ENCODE measurements at places on chromosomes 4 and X.

DNA sequence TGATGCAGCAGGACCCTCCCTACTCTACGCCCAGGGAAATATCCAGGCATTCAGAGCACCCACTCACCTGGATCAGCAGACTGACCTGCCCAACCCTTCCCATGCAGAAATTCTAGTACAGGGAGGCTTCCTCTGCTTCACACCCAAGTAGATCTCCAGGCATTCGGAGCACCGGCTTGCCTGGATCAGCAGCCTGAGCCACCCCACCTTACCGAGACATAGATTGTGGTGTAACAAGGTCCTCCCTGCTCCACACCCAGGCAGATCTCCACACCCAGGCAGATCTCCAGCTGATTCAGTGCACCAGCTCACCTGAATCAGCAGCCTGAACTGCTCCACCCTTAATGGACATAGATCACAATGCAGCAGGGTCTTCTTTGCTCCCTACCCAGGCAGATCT, 215.1 kb upstream of the CPEB2 start:
- no peak for DNase-seq

DNA sequence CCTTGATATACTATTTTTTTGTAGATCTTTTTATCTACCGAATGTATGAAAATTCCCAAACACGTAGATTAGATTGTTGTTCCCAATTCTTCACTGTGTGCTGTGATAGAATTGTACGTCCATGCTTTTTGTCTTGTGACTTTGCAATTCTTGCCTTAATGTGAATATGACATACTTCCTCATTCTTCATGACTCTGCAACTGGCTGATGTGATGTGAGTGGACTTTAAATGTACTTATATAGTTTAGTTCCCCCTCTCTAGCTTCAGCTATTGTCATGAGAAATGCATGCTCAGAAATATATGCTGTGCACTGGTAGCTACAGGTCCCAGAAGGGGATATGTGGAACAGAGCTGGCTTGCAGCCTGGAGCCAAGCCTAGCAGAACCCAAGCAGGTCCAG, 89.4 kb downstream of the FTHL17 start:
- DNase-seq, result no peak

DNA sequence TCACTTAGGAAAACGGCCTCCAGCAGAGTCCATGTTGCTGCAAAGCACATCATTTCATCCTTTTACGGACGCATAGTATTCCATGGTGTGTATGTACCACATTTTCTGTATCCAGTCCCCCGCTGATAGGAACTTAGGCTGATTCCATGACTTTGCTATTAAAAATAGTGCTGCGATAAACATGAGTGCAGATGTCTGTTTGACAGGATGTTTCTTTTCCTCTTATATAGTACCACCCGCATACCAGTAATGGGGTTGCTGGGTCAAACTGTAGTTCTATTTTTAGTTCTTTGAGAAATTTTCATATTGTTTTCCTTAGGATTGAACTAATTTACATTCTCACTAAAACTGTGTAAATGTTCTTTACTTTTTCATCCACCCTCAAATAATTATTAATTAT, 50.5 kb downstream of the VEGFC start:
- DNase-seq, result no peak

DNA sequence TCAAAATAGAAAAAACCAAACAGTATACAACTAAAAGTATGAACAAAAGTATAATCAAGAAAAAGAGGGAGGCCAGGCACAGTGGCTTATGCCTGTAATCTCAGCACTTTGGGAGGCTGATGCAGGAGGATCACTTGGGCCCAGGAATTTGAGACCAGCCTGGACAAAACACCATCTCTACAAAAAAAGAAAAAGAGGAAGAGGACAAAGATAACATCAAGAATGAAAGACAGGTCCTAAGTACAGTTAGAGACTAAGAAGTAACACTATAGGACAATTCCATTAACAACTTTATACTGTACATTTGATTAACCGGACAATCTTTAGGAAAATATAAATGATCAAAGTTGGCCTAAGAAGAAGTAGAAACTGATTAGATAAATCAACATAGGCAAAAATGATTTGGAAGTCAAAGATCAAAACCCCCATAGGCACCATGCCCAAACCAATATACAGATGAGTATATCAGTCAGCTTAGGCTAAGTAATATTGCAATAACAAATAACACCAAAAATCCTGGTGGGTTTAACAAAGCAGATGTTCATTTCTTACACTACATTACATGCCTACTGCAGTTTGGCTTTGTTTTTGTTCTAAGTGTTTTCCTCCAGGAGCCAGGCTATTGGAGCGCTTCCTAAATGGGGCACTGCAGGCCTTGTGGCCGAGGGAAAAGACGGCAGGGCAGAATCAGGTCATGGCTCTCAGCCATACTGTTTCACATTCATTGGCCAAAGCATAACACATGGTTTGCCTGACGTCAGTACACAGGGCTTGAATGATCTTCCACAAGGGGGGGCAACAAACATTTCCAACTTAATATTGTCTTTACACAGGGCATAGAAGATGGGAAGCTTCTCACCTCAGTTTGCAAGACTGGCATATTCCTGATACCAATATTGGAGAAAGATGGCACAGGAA, 42.2 kb upstream of the HGFAC start:
- no peak for DNase-seq

DNA sequence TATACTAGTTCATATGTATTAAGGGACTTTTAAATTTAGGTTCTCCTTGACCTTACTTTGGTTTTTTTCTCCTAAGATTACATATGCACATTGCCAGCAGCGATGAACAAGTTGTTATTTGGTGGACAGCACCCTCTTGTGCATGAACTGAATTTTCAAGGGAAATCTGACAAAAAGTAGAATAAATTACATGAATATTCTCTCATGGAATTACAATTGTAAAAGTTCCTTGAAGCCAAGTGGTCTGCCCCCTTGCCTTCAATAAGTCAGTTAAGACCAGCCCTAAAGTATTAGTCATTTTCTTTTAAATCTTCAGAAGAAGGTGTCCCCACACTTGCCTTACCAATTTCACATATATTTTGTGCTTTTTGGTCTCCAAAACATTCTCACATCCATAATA, 30.7 kb upstream of the SMARCA5 start:
- peak; percentile 6 for DNase-seq

DNA sequence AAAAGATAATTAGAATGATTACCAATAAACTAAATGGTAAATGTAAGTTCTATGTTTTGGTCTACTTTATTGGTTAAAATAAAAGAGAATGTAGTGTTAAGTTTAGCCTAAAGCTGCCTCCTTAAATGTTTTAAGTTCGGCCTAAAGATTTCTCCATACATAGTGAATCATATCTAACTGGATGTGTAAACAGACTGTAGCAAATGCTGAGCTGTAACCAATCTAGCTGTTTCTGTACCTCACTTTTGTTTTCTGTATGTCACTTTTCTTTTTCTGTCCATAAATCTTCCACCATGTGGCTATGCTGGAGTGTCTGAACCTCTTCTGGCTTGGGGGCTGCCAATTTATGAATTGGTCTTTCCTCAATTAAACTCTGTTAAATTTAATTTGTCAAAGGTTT, 121.2 kb downstream of the TBCK start:
- DNase-seq, result no peak

DNA sequence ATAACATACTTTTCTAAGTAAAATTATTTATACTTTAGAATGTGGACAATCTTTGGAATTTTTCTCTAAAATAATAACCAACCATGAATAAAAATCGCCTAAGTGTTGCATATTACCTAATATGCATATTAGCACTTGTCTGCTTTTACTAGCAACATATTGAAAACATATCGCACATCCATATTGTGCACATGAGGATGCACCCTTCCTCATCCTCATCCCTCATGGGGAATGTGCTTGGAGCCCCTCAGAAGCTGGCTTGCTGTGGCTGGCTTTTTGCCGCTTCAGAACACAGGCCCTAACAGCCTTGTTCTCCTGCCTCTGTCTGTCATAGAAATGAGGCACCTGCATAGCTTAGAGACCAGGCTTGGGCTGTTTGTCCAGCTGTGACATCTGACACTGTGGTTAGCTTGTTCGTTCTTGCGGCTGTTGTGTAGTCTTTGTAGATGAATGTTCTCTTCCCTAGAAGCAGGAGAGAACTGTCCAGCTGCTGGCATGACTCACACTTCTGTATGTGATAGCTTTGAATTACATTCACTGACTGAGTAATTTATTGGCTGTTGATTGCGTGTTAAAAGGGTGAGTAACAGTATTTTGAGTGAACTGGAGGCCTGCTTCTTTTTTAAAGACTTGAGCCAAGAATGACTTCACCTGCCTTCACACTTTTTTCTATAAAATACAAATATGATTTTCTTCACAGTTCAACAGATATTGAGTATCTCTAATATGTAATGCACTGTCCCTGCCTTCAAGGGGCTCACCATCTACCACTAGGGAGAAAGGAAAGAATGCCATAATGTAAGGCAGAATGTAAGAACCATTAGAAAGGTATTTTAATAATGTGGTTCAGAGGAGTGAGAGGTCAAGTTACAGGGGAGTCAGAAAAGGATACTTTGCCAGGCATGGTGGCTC, 81.9 kb downstream of the HMGB2 start:
- no peak for DNase-seq

DNA sequence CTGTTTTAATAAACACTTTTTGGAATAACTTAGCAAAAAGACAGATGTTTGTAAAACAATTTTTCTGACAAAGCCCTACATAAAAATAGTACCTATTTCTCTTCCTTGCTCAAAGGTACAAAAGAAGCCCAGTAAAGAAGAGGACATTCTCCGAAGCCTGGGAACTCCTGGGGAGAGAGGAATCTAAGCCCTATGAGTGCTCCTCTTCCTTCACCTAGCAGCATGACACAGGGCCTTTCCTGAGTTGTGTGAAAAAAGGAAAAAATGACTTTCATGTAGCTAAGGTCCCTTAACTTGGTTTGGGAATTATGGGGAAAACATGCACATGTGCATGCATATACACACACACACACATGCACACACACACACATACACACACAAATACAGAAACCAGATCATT, 586.9 kb downstream of the TMA16 start:
- DNase-seq, result no peak

GRCh38 chr4:32589097-32589496, 1868.9 kb downstream of the PCDH7 start:
- DNase-seq, result no peak

- no peak for DNase-seq
Measured at GRCh38 chrX:119690921-119691716, 1.8 kb downstream of the SEPTIN6 start.

GRCh38 chr4:85792376-85793232, 317.7 kb downstream of the ARHGAP24 start:
- no peak for DNase-seq

GRCh38 chr4:40980318-40980883, 230.6 kb downstream of the NSUN7 start:
- DNase-seq, result peak; percentile 27

- DNase-seq, result no peak
Measured at GRCh38 chr4:113468165-113469022, 293.1 kb downstream of the CAMK2D start.

DNA sequence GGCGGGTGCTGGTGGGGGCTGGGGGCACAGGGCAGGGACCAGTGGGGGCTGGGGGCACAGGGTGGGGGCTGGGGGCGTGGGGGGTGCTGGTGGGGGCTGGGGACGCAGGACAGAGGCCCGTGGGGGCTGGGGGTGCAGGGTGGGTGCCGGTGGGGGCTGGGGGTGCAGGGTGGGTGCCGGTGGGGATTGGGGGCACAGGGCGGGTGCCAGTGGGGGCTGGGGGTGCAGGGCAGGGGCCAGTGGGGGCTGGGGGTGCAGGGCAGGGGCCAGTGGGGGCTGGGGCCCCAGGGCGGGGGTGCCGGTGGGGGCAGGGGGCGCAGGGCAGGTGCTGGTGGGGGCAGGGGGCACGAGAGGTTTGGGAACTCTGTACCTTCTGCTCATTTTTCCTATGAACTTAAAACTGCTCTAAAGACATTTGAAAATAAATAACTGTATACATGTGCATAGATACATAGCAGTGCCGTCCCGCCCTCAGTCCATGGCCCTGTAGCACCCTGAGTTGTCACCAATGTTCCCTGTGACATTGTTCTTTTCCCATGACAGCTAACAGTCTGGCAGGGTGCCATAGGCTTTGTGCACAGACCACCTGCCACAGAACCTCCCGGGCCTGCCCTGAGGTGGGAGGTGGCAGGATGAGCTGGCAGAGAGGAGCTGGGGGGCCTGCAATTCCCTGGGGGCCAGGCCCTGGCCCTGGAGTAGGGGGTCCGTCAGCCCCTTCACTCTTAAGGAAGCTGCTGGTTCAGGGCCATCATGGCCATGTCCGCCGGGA, 35.6 kb upstream of the ADRA2C start:
- DNase-seq, result no peak

DNA sequence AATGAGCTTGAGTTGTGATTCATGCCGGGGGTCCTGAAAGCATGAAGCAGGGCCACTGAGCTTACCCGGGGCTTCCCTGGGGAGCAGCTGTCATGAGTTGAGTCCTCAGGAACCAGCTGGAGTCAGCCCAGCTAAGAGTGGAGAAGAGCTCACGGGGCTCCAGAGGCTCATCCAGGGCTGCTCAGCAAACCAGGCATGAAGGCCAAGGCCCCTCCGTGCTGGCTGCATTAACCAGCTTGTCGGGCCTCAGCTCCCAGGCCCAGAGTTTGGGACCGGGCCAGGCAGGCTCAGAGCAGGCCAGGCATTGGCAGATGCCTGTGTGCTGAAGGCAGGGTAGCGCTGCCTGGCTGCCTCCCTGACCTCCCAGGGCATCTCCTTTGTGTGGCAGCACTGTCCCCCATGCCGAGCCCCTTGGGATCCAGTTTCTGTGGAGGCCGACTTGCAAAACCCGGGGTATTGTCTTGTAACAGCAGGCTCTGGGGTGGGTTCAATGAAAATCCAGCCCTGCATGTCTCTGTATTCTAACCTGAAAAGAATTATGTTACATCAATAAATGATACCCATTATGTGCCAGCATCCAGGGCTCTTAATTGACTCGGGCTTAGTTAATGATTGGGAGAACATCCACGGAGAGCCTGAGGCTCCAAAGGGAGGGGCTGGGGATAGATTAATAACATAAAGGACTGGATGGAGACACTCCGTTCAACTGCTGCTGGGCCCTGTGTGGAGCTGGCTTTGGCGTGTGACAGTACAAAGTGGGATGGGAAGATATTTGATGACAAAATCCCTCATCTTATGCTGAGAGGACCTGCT, 68.0 kb upstream of the MSX1 start:
- no peak for DNase-seq

DNA sequence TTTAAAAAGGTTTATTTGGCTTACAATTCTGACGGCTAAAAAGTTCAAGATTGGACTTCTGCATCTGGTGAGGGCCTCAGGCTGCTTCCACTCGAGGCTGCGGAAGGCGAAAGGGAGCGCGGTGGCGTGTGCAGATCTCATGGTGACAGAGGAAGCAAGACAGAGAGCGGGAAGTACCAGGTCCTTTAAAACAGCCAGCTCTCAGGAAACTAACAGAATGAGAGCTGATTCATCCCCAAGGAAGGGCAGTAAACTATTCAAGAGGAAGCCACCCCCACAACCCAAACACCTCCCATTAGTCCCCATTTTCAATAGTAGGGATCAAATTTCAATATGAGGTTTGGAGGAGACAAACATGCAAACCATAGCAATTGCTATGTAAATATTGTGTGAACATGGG, 2144.2 kb upstream of the AGA start:
- DNase-seq, result no peak

- peak; percentile 31 for DNase-seq
Measured at GRCh38 chrX:48071064-48071985, at the start of gene ZNF630. Gene ZNF630 (minus strand): TSS chrX:48071640. CDS start chrX:48066886, 4,754 bp downstream.

Data from HuH-7.5 (cell line).